ENCODE measurements at places on chromosomes 7 and 10.

GRCh38 chr7:43244784-43245183 is 132.3 kb downstream of the HECW1 start:
- no peak for DNase-seq

DNA sequence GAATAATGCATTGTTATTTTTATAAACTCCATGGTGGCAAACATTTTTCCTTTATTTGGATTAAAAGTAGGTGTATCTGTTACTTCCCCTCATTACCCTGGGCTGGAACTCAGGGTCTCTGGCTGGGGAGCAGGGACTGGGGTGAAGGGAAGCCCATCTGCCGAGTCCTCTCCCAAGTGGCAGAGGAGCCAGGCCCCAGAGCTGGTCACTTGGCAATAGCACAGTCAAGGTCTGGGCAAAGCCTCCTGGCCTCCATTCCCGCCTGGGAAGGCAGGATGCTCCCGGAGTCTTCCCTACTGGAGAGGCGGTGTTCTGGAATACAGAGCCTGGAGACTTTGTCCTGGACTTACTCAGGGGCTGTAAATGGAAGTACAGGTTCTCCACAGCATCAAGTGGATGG is 76.2 kb downstream of the CDH23 start:
- DNase-seq: no peak

- peak; percentile 42 for DNase-seq
Measured at GRCh38 chr10:45420453-45421192, 46.6 kb downstream of the ALOX5 start.

DNA sequence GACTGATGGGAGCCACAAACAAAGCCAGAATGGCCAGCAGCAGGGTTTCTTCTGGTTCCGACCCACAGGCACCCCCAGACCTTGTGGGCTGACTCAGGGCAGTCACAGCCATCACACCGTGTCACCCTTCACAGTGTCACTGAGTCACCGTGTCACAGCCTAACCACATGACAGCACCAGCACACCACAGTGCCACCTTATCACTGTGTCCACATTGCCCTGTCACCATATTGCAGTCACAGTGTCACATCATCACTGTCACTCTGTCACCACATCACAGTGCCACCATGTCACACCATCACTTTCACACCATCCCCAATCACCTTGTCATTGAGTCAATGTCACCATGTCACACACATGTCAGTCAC is 77.0 kb downstream of the OAT start:
- no peak for DNase-seq

DNA sequence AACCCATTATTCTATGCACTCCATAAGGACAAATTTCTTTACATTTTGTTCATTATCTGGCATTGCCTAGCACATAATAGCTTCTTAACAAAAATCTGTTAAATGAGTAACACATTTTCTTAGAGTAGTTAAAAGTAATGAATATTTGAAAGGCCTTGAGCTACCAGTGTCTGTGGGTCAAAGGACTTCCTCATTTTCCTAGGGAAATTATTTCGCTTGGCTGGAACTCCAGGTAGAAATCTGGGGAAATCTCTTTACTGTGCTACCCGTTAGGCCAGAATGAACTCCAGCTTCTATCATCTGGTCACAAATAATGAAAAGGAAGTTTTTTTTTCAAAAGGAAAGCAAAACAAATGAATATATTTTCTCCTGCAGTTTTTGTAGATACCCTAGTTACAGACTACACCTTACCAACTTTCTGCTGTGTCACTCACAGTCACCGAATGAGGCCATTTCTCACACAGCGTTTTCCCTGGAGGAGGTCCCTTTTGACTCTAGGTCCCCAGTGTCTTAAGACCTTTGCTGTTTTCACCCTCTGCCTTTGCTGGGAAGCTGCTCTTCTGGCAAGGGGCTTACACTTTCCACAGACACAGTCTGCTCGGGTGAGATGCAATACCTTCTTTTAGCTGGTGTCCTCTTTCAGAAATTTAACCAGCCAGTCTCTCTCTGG is 1.6 kb downstream of the SAMD9L start:
- no peak for DNase-seq

DNA sequence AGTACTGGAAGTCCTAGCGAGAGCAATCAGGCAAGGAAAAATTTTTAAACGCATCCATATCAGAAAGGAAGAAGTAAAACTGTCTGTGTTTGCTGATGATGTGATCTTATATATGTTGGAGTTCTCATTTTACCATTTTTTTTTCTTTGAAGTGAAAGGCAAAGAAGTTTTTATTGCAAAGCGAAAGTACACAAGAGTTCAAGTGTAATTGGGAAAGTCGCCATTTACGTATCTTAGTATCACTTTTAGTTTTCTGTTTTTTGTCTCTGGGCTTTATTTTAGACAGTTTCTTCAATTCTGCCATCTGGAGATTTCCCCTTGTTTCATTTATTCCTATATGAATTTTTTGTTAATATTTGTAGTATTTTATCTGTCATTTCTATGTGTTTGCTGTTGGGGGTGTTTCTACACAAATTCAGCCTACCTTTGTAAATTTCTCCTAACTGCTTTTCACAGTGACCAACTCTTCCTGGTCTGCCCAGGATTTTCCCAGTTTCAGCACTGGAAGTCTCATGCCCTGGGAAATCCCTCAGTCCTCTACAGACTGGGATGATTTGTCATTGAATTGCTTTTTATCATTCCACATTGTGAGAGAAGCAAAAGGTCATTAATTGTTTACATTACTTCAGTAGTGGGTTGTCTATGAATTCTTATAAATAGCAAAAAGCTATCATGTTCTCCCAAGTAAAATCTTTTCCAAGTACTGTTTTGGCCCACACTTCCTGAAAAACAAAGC is 23.2 kb downstream of the BET1 start:
- no peak for DNase-seq

DNA sequence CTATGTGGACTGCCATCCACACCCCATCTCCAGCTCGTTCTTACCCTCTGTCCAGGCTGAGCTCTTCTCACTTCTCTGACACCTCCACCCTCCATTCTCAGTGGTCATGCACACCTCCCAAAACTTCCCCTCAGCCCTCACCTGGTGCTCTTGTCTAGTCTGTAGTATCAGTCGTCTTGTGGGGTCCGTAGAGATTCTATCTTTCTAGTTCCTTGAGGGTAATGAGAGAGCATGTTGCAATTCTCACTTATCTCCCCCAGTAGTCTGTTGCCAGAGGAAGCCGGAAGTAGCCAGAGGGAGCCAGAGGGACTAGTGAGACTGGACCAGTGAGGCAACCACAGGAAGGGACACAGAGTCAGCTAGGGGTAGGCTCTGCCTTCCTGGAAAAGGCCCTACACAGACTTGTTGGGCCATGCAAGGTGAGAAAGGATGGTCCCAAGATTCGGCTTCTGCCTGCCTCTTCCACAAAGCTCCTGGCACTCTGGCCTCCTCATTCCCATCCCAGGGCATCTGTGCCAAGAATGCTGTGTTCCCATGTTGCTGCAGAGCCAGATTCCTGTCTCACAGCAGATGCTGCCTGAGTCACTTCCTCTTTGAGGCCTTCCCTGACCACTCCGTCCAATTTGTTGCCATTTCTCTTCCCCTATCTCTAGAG is 50.6 kb upstream of the DUSP5 start:
- no peak for DNase-seq

DNA sequence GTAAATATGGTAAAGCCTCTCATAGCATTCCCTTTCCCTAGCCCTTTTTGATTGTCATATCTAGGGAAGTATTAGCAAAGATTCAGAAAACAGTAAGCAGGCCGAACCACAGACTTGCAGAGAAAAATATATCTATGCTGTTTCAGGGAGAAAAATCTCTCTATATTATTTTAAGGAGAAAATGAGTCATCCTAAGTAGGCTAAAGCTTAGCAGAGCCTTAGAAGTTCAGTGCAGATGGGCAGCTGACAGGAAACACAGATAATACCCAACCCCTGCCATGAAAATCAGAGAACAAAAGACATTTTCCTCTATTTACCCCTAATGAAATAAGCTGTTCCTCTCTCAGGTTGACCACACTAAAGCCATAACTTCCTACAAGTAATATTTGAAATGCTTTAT is 16.5 kb downstream of the C1QL3 start:
- no peak for DNase-seq

DNA sequence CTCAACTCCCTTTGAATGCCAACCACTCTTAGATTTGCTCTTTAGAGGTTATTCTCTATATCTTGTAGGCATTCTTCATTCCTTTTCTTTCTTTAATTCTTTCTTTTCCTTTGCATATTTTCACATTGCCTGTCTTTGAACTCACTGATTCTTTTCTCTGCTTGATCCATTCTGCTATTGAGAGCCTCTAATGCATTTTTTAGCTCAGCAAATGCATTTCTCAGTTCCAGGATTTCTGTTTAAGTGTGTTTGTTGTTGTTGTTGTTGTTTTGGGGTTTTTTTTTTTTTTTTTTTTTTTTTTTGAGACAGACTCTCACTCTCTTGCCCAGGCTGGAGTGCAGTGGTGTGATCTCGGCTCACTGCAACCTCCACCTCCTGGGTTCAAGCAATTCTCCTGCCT is 71.6 kb downstream of the FBXL13 start:
- DNase-seq: no peak
